ENCODE measurements at places on chromosomes 1 and 21.

DNA sequence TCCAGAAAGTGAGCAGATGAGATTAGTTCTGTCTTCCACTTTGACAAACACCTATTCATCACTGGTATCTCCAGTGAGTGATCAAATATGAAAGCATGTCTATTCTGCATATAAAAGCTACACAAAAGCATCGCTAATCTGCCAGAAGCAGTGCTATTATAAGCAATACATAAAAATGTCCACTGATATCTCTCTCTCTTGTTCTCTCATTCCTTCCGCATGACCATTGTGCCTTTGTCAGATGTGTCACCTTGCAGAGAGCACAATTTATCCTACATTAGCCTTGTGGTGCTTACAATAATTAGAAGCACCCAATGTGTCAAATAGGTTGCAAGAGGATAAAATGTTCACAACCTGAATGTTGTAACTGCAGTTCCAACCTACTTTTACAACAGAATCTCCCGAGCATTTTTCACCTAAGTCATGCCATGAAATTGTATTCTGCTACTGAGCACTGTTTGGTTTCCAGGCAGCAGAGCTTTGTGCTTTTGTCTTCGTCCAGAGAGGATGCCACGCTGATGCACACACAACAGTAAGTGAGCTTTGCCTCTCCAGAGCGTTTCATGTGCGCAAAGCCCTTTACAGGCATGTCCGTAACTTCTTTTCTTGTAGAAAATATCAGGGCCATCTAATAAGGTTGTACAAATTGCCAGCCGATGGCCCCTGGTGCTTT lies 198.7 kb upstream of the PLD5 start:
- no peak for DNase-seq

DNA sequence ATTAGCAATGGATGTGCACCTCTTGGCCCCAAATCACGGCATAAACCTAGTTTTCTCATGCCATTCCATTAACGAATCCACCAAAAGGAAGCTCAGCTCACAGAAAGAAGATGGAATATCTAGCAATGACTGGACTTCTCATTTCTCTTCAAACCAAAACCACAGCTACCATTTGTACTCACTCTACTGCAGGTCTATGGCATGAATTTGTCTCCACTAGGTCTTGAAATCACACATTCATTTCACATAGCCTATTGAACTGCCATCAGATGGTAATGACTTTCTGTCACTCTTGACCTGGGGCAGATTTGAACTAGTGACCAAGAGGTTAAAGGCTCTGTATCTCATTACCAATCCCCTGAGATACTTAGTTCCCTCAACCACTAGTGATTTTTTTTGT lies 382.7 kb downstream of the DPYD start:
- no peak for DNase-seq

- DNase-seq: no peak
Observed at GRCh38 chr1:15543251-15543588, 16.6 kb downstream of the DNAJC16 start.

DNA sequence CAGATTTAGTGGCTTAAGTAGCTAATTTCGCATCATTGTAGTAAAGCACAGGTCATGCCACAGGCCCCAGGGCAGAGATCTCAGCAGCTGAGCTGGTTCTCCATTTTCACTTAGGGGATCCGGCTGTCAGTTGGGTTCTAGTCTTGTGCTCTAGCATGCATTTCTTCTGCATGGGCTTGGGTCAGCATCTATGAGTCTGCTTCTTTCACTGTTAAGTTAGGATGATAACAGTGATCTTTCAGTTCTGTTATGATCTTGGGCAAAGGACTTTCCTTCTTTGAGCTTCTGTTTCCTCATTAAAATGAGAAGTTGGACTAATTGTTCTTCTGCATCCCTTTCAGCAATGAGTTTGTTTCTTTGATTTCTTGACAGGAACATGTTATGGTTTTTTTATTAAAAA lies 123.6 kb upstream of the DNAH14 start:
- DNase-seq: no peak

- no peak for DNase-seq
Observed at GRCh38 chr1:214050513-214051401, 63.0 kb downstream of the PROX1 start.

DNA sequence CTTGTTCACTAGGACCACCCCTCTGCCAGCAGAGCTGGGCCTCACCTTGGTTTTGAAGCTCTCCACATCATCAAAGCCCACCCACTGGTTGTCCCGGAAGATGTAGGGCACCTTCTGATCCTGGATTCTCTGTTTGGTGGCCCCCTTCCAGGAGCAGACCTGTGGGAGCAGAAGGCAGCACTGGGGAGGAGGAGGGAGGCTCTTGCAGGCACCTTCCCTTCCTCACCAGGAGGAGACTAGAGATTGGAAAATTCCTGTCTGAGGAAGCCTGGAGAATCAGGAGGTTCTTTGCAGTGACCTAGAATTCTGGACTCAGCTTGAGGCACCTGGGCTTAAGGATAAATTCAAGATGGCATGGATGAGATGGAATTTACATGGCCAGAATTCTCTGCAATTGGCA lies 10.3 kb downstream of the CHIT1 start:
- DNase-seq: no peak

- DNase-seq: peak; percentile 22
Observed at GRCh38 chr1:25435397-25436108, 4.9 kb downstream of the MACO1 start.

GRCh38 chr1:15028102-15028501 lies 125.4 kb upstream of the TMEM51 start:
- no peak for DNase-seq

GRCh38 chr1:161907265-161907664 lies 116.4 kb downstream of the OLFML2B start:
- DNase-seq: no peak

GRCh38 chr1:218930000-218930399 lies 243.7 kb upstream of the LYPLAL1 start:
- no peak for DNase-seq

DNA sequence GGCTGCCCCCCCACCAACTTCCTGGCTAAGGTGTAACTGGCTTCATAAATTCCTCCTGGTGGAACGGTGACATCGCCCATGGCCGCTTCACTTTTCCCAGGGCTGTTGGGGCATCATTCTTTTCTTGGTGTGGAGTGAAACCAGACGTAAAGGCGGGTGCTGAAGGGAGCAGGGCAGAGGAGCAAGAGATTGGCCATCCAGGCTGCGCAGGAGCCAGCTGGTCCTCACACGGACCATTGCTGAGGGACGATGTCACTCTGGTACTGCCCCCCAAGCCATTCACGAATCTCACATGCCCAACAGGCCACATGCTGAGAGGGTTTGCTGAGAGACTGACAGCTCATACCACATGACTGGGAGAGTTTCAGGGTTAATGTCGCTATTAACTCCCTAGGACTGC lies 10.5 kb upstream of the PKP1 start:
- no peak for DNase-seq
